SJCRH30 (cell line): ENCODE measurements at places on chromosomes 13 and 19. TPM values are rescaled to one million over a fixed set of nuclear protein-coding genes. Genes with fewer than 3 reads are reported as not detected.

The CGB2 gene
- total RNA-seq = not detected in 2 replicates

DNA sequence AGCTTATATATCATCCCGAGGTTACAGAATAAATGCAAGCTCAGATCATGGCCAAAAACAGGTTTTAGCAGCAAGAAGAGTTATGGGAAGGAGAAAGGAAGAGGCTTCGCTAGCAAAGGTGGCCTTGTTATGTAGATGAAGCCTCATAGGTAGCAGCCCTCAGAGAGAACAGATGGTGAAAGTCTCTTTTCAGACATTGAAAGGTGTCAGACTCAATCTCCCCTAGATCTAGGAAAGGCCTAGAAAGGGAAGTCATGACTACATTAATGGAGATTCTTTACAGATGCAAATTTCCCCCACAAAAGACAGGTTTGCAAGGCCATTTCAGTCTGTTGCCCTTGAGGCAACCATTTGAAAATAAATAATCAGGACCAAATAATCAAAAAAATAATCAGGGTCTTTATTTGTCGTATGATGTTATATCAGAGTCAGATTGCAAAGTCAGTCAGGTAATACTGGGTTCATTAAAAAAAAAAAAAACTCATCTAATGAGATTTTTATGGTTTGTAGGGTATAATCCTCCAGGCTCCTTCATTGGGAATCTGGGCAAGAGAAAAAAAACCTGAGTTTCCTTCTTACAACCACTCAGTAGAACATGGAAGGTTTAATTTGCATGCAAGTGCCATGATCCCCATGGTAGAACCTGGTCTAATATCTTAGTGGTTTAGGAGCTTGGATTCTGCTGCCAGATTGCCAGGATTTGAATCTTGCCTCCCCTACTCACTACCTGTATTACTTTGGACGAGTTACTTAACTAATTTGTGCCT, 50.8 kb upstream of the HTR2A start:
- no peak for DNase-seq
- no peak overlapping the region for H3K4me3 ChIP-seq
- H3K27me3 ChIP-seq = no peaks in the 10 kb centered on the region
- no peak overlapping the region for H3K27ac ChIP-seq
- no peaks in the 10 kb centered on the region for H3K36me3 ChIP-seq
- H3K4me1 ChIP-seq = no peaks in the 10 kb centered on the region

GRCh38 chr19:16883522-16883921, 5.3 kb upstream of the F2RL3 start:
- no peak overlapping the region for H3K4me3 ChIP-seq
- no peak for DNase-seq
- H3K36me3 ChIP-seq = peaks cover 19% of the 10 kb centered on the region
- H3K27ac ChIP-seq = no peak overlapping the region
- H3K27me3 ChIP-seq = no peaks in the 10 kb centered on the region

GRCh38 chr13:41008349-41008980, 10.7 kb downstream of the ELF1 start:
- H3K36me3 ChIP-seq = no peaks in the 10 kb centered on the region
- H3K4me1 ChIP-seq = peaks cover 9% of the 10 kb centered on the region; the same call in 1 of the 2 replicates
- H3K27ac ChIP-seq = no peak overlapping the region

The NXNL1 gene
- not detected in 2 replicates for total RNA-seq

DNA sequence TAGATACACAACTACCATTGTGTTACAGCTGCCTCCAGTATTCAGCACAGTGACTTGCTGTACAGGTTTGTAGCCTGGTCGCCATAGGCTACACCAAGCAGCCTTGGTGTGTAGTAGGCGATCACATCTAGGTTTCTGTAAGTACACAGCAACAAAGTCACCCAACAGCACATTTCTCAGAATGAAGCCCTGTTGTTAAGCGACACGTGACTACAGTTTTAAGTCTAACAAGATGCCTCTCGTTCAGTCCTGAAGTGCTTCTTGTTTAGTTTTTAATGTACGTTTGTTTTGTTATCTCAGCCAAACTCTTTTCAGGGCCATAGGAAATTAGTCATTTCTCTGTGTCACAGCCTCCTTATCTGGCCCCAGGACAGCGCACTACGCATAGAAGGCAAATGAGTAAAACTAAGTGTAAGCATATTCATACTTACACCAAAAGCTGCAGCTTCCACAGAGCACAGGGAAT, 50.0 kb upstream of the GPR183 start:
- DNase-seq = no peak
- H3K4me1 ChIP-seq = no peaks in the 10 kb centered on the region
- no peaks in the 10 kb centered on the region for H3K27me3 ChIP-seq
- no peak overlapping the region for H3K4me3 ChIP-seq
- H3K36me3 ChIP-seq = no peaks in the 10 kb centered on the region; the same call in 1 of the 2 replicates

- H3K27me3 ChIP-seq = no peaks in the 10 kb centered on the region
- DNase-seq = no peak
- H3K27ac ChIP-seq = no peak overlapping the region
- H3K4me1 ChIP-seq = no peaks in the 10 kb centered on the region
Observed at GRCh38 chr19:9909251-9909650, 27.1 kb downstream of the OLFM2 start.
